IMR-90 (cell line): ENCODE measurements at places on chromosomes 1 and 21. TPM values are rescaled to one million over a fixed set of nuclear protein-coding genes. Genes with fewer than 3 reads are reported as not detected.

HRNR gene
- not detected in 2 replicates for total RNA-seq

CD1D gene
- total RNA-seq: not detected in 2 replicates

FAM78B gene
- total RNA-seq: under 0.01 and 0.28 TPM in 2 replicates

IL10RB gene
- total RNA-seq: 40.8 and 45.2 TPM in 2 replicates

FGR gene
- total RNA-seq: not detected in 2 replicates

BATF3 gene
- total RNA-seq: 1.6 and 2.2 TPM in 2 replicates

PTTG1IP gene
- 194 and 230 TPM in 2 replicates for total RNA-seq
